ENCODE measurements at places on chromosomes 16 and 17.

DNA sequence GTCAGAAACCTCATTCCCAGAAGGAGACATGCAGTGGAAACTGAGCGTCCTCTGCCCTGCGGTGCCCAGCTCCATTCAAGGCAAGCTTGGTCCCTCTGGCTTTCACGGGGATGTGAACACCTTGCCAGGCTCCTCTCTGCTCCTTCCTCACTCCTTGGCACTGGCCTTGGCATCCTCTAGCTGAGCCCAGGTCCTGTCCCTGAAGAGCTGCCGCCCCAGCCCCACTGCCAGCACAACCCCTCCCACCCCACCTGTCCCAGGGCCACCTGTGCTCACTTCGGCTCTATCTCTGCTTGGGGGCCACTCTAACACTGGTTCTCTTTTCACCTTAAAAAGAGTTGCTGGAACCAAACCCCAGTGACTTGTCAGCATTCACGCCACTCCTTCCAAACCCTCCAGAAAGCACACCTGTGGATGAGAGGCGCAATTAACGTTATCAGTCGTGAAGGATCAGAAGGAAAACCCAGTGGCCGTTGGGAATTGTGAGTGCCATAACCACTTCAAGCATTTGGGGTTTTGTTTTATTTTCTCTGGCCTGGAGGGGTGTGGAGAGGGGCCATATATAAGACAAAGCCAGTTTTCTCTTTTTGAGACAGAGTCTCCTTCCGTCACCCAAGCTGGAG, 103.7 kb downstream of the AXIN2 start:
- no peak for DNase-seq

DNA sequence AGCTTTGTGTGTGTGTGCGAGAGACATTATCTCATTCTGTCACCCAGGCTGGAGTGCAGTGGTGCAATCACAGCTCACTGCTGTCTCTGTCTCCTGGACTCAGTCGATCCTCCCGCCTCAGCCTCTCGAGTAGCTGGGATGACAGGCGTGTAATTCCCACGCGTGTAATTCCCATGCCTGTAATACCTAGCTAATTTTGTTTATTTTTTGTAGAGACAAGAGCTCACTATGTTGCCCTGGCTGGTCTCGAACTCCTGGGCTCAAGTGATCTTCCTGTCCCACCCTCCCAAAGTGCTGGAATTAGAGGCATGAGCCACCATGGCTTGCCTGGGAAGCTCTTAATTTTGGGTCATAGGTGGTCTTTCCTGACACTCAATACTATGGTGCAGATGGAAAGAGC, 205.3 kb upstream of the TNRC6C start:
- DNase-seq, result no peak

DNA sequence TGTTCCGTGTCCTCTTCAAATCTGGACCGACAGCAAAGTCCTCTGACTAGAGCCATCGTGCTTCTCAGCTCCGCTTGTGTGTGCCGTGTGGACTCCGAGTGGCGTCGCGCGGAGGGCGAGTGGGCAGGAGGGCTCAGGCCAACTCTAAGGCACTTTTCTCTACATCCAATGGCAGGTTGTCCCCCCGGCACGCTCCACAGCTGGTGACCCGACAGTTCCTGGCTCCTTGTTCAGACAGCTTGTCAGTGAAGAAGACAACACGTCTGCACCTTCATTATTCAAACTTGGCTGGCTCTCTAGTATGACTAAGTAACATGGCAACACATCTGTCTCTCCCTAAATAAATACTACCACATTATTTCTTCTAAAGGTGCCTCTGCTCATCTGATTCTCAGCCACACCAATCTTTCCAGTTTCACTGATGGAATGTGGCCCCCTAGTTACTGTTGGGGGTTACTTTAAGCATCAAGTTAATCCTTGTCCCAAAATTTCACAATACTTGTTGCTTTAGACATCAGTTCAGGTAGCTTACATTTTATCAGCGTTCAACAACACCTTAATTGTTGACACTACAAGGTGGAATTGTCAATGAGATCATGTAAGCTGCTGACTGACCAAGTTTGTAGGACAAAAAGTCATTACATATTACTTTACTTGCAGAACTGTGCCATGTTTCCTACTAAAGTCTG, 15.4 kb downstream of the COG1 start:
- DNase-seq, result no peak

GRCh38 chr17:62098623-62099231, 33.6 kb upstream of the MED13 start:
- no peak for DNase-seq

GRCh38 chr16:8716052-8716451, 41.6 kb downstream of the ABAT start:
- DNase-seq, result no peak

- no peak for DNase-seq
Measured at GRCh38 chr17:1899403-1900000, 69.7 kb downstream of the RPA1 start.

Data from CD8-positive, alpha-beta memory T cell (primary cell).